CD4-positive, alpha-beta T cell treated with Interleukin-4 for 1 hour (primary cell): ENCODE measurements at places on chromosomes 2 and 18.

- peak; percentile 70 for DNase-seq
Observed at GRCh38 chr2:96773922-96774321, 13.2 kb downstream of the CNNM4 start.

- no peak for DNase-seq
Observed at GRCh38 chr2:228329282-228329681, 147.8 kb upstream of the SPHKAP start.

DNA sequence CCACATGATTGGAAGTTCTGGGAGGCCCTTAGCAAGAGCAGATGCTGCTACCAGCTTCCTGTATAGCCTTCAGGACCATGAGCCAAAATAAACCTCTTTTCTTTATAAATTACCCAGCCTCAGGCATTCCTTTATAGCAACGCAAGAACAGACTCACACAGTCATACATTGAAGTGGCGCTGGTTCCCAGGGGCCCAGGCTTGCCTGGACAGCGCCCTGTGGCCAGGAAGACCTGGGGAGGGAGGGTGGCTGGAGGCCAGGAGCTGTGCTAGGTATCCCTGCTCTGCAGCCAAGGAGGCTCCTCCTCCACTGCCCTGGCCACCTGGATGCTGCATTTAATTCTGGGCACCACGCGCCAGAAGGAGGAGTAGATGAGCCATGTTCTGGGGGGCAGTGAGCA is 98.1 kb downstream of the AGAP1 start:
- DNase-seq: no peak

GRCh38 chr2:234968631-234969305 is 17.0 kb downstream of the SH3BP4 start:
- no peak for DNase-seq

DNA sequence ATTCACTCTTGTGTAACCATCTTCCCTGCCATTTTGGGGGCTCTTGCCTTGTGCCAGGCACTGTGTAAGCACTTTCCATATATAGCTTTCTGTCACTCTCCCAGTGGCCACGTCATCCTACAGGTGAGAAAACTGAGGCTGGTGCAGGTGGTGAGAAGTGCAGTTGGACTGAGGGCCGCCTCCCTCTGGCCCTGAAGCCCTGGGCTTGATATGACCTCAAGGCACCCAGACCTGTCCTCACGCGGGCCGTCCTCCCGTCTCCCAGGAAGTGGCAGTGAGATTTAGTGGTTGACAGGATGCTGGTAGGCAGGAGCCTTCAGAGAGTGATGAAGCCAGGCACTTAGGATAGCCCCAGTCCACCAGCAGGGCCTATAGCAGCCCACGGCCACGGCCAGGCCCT is 30.5 kb downstream of the MAL start:
- no peak for DNase-seq
